Effector memory CD4-positive, alpha-beta T cell (primary cell): ENCODE measurements at places on chromosomes 2 and 18.

GRCh38 chr2:157182834-157183396 lies 74.6 kb upstream of the GALNT5 start:
- no peak for DNase-seq
- no peaks in the 10 kb centered on the region for H3K4me1 ChIP-seq
- no peak overlapping the region for H3K4me3 ChIP-seq

GRCh38 chr2:174585657-174586252 lies 11.8 kb downstream of the WIPF1 start:
- peaks cover 56% of the 10 kb centered on the region for H3K36me3 ChIP-seq
- no peaks in the 10 kb centered on the region for H3K27me3 ChIP-seq
- H3K27ac ChIP-seq: peak overlapping the region; percentile 35
- peaks cover 66% of the 10 kb centered on the region for H3K4me1 ChIP-seq

- no peak overlapping the region for H3K27ac ChIP-seq
- no peak overlapping the region for H3K4me3 ChIP-seq
- no peaks in the 10 kb centered on the region for H3K4me1 ChIP-seq
- DNase-seq: no peak
- no peaks in the 10 kb centered on the region for H3K27me3 ChIP-seq
Observed at GRCh38 chr2:39743269-39743776, 35.7 kb downstream of the THUMPD2 start.

DNA sequence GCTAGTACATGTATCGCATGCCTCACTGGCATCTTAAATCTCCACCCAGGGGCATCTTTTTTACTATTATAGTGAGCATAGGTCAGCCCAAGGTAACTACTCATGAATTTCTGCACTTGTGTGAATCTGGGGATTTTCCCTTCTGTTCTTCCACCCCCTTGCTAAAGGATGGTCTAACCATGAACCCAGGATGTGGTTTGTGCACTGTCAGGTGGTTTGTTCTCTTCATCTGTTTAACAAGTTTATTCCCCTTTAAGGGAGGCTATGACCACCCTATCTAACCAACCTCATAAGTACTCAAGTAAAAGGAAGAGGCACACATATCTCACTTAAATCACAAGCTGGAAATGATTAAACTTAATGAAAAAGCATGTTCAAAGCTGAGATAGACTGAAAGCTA lies 243.0 kb downstream of the RPRM start:
- no peaks in the 10 kb centered on the region for H3K27me3 ChIP-seq
- no peak overlapping the region for H3K4me3 ChIP-seq
- no peak overlapping the region for H3K27ac ChIP-seq
- no peaks in the 10 kb centered on the region for H3K4me1 ChIP-seq

GRCh38 chr18:9535430-9535991 lies 60.2 kb downstream of the RALBP1 start:
- H3K4me3 ChIP-seq: no peak overlapping the region
- H3K4me1 ChIP-seq: no peaks in the 10 kb centered on the region
- DNase-seq: no peak
- no peak overlapping the region for H3K27ac ChIP-seq
- no peaks in the 10 kb centered on the region for H3K27me3 ChIP-seq
- peaks cover 41% of the 10 kb centered on the region for H3K36me3 ChIP-seq

GRCh38 chr2:6917761-6918421 lies 679 bp downstream of the RNF144A start:
- H3K36me3 ChIP-seq: no peaks in the 10 kb centered on the region
- H3K4me3 ChIP-seq: peak overlapping the region; percentile 73
- H3K27me3 ChIP-seq: no peaks in the 10 kb centered on the region
- peak overlapping the region; percentile 45 for H3K27ac ChIP-seq
- H3K4me1 ChIP-seq: peaks cover 29% of the 10 kb centered on the region
- no peak for DNase-seq

DNA sequence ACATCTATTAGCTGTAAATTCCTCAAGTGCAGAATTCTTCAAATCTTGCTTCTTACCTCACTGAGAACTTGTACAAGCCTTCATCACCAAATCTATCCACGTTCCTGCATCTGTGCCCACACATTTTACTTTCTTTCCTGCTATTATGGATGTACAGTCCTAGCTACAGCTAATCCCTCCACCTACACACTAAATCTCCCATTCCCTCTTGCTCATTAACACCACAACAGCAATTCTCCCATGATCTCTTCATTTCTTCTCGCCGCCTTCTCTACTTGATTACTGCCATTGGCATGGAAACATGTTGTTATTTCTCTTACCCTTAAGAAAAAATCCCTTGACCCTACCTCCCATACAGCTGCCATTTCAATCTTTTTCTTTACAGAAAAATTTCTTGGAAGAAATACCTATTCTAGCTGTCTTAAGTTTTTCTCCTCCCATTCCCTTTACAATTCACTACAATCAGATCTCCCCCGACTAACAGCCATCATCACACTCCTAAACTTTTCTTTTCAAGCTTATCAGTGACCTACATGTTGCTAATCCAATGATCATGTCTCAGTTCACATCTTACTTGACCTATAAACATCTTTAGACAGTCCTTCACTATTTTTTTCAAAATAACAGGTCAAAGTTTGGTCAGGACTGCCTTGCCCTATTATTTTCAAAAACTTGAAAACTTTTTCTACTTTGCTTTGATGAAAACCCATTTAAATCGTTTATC lies 41.0 kb downstream of the ROCK2 start:
- no peaks in the 10 kb centered on the region for H3K36me3 ChIP-seq
- H3K4me1 ChIP-seq: no peaks in the 10 kb centered on the region
- no peak for DNase-seq
- no peaks in the 10 kb centered on the region for H3K27me3 ChIP-seq
- no peak overlapping the region for H3K4me3 ChIP-seq
- no peak overlapping the region for H3K27ac ChIP-seq

- H3K27ac ChIP-seq: no peak overlapping the region
Observed at GRCh38 chr2:182831101-182831500, 35.3 kb downstream of the FRZB start.

GRCh38 chr2:120177001-120177621 lies 46.1 kb downstream of the TMEM185B start:
- DNase-seq: peak; percentile 60
- H3K36me3 ChIP-seq: no peaks in the 10 kb centered on the region
- peaks cover 34% of the 10 kb centered on the region for H3K4me1 ChIP-seq
- peak overlapping the region; percentile 58 for H3K4me3 ChIP-seq
- H3K27me3 ChIP-seq: no peaks in the 10 kb centered on the region

GRCh38 chr2:61178603-61179545 lies 16.9 kb downstream of the C2orf74 start:
- no peak overlapping the region for H3K4me3 ChIP-seq
- H3K27me3 ChIP-seq: no peaks in the 10 kb centered on the region
- peaks cover 29% of the 10 kb centered on the region for H3K36me3 ChIP-seq

DNA sequence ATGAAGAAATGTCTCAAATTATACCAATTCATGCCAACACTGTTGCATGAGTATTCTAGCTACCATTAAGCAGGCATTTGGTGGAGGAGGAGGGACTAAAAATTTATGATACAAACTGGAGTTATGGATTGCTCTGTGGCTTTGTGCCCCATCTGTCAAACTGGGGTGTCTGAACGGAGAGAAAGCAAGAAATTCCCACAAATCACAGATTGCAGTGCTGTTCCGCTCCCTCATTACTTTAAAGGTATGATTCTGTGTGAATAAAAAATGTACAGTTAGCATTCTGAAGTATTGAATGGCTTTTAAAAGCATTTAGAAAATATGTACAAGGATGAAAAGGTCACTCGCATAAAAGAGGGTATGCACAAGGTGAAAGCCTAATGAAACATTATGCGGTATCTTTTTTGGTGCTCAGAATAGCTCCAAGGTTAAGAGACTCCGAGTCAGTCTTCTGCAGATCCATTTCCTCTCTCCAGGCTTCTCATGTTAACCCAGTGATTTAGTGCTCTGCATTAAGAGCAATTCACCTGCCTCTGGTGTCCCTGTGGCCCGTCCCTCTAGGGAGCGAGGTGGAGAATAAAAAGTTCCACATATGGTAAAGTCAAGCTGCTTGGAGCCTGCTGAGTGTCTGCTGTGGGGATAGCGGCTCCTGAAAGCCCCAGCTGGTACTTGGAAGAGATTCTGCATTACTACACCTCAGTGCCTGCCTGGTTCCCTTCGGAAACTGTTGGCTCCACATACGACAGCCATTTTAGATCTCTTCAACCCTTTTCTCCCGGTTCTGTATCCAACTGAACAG lies 184.2 kb downstream of the ZNF521 start:
- no peak overlapping the region for H3K27ac ChIP-seq
- H3K27me3 ChIP-seq: no peaks in the 10 kb centered on the region
- no peaks in the 10 kb centered on the region for H3K36me3 ChIP-seq
- H3K4me1 ChIP-seq: no peaks in the 10 kb centered on the region

GRCh38 chr2:156687715-156688114 lies 251.5 kb downstream of the GPD2 start:
- no peaks in the 10 kb centered on the region for H3K36me3 ChIP-seq
- H3K27me3 ChIP-seq: peaks cover 7% of the 10 kb centered on the region
- no peak overlapping the region for H3K4me3 ChIP-seq
- H3K27ac ChIP-seq: no peak overlapping the region

DNA sequence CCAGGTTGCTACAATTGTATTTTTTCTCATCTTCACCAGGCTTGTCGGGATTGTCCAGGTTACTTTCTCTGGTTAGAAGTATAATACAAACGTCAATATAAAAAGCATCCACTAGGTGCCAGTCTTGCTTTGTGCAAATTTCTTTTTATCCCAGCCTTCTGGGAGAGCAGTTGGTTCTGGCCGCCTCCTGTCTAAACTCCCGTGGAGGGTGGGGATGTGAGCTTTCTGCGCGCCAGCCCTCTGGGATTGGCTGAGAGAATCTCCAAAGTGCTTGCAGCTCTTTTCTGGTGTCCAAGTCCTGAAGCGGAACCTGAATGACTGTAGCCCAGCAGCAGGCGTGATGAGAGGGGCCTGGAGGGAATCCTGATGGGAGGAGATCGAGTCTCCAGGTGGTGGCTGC lies 22.4 kb upstream of the TOGARAM2 start:
- H3K27me3 ChIP-seq: no peaks in the 10 kb centered on the region
- DNase-seq: no peak
- H3K27ac ChIP-seq: no peak overlapping the region
- no peaks in the 10 kb centered on the region for H3K36me3 ChIP-seq

DNA sequence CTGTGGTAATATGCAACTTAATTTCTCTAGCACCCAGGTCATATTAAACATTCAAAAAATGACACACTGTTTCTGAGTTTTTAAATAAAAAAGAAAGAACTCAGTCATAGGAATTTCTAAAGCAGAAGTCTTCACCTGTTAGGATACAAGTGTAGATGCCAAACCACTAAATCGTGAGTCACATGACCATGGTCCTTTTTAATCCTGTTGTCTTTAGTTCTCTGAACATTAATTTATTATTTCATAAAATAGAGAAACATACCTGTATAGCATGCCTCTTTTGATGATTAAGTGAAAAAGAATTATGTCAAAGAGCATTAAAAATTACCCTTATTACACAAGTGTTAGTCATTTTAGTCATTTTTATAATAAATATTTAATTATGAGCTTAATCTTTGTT lies 398.8 kb downstream of the CCDC85A start:
- H3K27ac ChIP-seq: no peak overlapping the region
- H3K4me3 ChIP-seq: no peak overlapping the region
- no peak for DNase-seq
- no peaks in the 10 kb centered on the region for H3K4me1 ChIP-seq

GRCh38 chr18:21194871-21195771 lies 46.9 kb upstream of the GREB1L start:
- H3K27ac ChIP-seq: no peak overlapping the region
- no peaks in the 10 kb centered on the region for H3K36me3 ChIP-seq
- peaks cover 3% of the 10 kb centered on the region for H3K27me3 ChIP-seq
- no peaks in the 10 kb centered on the region for H3K4me1 ChIP-seq

DNA sequence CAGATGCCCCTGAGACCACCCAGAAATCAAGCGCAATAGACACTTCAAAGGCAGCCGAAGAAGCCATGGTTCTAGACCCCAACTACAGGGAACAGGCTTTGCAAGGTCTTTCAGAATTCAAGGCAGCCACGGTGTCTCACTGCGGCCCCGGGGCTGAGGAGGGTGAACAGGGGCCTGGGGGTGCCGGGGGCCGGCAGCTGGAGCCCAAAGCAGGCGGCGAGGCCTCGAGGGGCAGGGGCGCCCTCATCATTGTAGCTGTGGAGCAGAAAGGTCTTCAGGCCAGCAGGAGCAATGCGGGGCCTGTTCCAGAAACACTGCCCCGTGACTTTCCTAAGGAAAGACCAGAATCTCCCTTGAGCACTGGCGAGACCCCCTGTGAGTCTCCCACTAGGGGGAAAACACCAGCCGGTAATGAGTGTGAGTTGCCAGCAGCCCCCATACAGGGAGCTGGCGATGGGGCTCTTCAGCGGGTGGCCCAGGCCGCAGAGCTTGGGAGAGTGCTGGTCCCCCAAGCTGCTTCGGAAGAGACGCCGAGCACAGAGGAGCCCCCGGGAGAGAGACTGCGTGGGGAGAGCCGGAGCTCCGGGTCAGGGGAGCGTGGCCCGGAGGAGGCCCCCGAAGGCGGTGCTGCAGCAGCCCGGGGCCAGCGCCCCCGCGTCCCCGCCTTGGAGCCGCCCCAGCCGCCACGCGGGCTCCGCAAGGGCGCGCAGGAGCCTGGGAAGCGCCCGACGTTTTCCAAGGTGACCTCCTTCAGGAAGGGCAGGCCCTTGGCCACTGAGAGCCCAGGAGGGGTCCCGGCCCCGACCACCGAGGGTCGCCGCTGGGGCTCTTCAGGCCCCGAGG lies 79.1 kb downstream of the ARHGEF4 start:
- no peaks in the 10 kb centered on the region for H3K36me3 ChIP-seq
- H3K4me3 ChIP-seq: no peak overlapping the region
- H3K4me1 ChIP-seq: no peaks in the 10 kb centered on the region
- H3K27me3 ChIP-seq: no peaks in the 10 kb centered on the region
- no peak overlapping the region for H3K27ac ChIP-seq
- no peak for DNase-seq

DNA sequence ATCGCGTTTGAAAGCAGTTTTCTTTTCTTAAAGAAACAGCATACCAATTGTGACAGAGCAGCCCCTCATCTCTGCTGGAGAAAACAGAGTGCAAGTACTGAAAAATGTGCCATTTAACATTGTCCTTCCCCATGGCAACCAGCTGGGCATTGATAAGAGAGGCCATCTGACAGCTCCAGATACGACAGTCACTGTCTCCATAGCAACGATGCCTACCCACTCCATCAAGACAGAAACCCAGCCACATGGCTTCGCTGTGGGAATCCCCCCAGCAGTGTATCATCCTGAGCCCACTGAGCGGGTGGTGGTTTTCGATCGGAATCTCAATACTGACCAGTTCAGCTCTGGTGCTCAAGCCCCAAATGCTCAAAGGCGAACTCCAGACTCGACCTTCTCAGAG lies 9.5 kb downstream of the GRHL1 start:
- DNase-seq: no peak
- H3K27ac ChIP-seq: no peak overlapping the region
- H3K27me3 ChIP-seq: no peaks in the 10 kb centered on the region
- no peaks in the 10 kb centered on the region for H3K36me3 ChIP-seq
- H3K4me3 ChIP-seq: no peak overlapping the region
- H3K4me1 ChIP-seq: no peaks in the 10 kb centered on the region

DNA sequence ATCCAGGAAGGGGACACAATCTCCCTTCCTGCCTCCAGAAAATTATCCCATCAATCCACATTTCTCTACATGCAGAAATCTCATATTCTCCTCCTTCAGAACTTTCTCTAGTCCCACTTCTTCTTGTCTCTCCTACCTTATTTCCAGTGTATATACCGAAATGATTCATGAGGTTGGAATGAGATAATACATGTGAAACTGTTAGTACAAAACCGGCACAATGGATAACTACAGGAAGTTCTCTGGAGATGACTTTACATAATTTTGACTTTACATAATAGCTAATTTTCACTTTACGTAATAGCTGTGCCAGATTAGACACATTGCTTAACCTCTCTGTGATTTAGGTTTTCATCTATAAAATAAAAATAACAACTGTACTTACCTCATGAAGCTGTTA lies 801.3 kb downstream of the ERBB4 start:
- DNase-seq: no peak
- no peak overlapping the region for H3K4me3 ChIP-seq
- H3K27me3 ChIP-seq: no peaks in the 10 kb centered on the region
- no peak overlapping the region for H3K27ac ChIP-seq
- no peaks in the 10 kb centered on the region for H3K4me1 ChIP-seq
